Thoracic aorta (tissue), 2 donors: ENCODE measurements at places on chromosomes 11 and 22.

GRCh38 chr22:37775785-37776638 is 31.7 kb upstream of the GCAT start:
- DNase-seq = no peak

DNA sequence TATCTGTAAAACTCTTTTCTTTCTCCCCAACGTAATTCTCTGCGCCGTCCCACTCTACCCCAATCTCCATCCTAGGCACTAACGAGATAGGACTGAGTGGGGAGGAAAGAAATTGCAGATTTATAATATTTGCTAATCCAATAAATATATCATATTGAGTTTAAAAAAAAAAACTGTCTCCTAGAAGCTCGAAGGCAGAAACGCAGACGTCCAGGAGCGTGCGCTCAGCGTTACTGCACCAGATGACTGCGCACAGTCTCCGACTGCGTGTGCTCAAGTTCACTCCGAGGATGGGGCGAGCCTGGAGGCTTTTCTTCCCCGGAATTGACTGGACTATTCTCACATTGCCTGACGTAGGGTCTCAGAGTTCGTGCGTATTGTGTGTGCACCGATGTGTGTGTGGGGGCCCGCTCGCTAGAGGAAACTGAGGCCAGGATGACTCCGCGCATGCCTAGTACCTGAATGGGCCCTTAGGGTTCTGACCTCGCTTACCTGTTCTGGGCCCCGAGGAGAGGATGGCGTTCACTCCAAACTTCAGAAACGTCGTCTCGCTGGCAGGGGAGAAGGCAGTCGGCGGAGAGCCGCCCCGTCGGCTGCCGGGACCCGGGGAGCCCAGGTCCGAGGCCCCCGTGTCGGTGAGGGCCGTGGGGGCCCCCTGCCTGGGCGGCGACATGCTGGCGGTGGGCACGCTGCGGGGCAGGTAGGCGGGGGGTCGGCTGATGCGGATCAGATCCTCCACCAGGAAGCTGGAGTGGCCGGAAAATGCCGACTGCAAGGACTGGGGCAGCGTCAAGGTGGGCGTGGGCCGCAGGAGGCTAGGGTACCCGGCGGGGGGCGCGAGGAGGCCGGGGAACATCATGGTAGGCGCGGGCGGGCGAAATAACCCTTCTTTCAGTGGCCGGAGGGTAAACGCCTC is 551 bp downstream of the DBX1 start:
- DNase-seq = no peak

GRCh38 chr11:74004046-74004695 is 4.7 kb downstream of the UCP3 start:
- no peak for DNase-seq

DNA sequence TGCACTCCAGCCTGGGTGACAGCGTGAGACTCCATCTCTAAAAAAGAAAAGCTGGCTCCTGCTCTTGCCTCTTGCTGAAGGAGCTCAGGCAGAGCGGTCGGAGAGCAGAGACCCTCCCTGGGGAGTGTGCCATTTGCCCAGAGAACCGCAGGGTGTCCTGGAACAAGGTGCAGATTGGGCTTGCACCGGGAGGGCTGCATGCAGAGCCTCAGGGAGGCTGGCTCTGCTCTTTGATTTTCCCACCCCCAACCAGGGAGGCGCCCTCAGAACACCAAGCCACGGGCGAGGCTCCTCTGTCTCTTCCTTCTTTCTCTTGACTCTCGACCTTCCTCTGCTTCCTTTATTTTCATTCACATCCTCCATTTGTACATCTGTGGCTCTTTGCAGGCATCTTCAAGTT is 889.1 kb downstream of the OPCML start:
- no peak for DNase-seq

GRCh38 chr11:27413218-27413617 is 50.2 kb upstream of the CCDC34 start:
- no peak for DNase-seq

DNA sequence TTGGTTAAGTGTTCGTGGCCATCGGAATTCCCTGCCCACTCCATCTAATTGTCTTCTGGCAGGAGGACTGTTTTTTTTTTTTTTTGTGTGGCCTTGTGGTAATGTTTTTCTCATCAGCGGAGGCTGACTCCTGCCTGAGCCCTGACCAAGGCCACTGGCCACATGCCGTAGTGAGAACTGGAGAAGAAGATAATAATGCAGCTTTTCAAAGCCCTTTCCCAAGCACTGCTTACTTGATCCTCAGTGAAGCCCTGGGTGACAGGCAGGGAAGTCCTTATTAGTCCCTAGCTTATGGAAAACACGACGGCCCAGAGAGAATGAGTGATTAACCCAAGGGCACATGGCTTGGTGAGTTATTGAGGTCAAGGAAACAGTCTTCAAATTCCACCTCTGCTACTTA is 71.2 kb downstream of the ADM start:
- DNase-seq = no peak

GRCh38 chr11:3878258-3878584 is 22.8 kb downstream of the STIM1 start:
- no peak for DNase-seq

- DNase-seq = peak; percentile 97
These were observed 8.2 kb upstream of the TBC1D22A start for GRCh38 chr22:46754110-46754799.

- no peak for DNase-seq
These were observed 541 bp downstream of the MICAL2 start for GRCh38 chr11:12110714-12111548.

- no peak for DNase-seq
These were observed 4.7 kb downstream of the CHID1 start for GRCh38 chr11:905952-906351.

DNA sequence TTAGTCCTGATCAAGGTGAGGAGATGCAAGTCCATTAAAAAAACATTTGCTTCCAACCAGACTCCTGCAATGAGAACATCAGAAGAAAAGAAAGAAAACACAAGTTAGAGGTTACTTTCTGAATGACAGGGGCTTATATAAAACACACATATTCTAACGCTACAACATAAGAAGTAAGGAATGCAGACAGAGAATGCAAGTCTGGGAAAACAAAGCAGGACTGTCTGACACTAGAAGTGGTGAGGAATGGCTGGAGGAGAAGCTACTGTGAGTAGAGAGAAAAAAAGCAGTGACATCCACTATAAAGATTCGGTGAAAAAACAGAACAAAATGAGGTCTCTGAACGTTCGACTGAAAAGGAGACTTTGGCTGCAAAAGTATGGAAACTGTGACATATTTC is 12.3 kb downstream of the TMEM216 start:
- DNase-seq = no peak

- no peak for DNase-seq
These were observed 452 bp downstream of the BIRC3 start for GRCh38 chr11:102317768-102318103.

GRCh38 chr11:133508468-133508867 is 23.8 kb downstream of the OPCML start:
- DNase-seq = no peak

- no peak for DNase-seq
These were observed 12.7 kb downstream of the BAIAP2L2 start for GRCh38 chr22:38097557-38098409.

GRCh38 chr11:44748606-44749005 is 21.8 kb downstream of the TSPAN18 start:
- no peak for DNase-seq

GRCh38 chr22:23831781-23832180 is 7.0 kb downstream of the DERL3 start:
- DNase-seq = no peak
